ENCODE measurements at places on chromosomes 3 and 15.

DNA sequence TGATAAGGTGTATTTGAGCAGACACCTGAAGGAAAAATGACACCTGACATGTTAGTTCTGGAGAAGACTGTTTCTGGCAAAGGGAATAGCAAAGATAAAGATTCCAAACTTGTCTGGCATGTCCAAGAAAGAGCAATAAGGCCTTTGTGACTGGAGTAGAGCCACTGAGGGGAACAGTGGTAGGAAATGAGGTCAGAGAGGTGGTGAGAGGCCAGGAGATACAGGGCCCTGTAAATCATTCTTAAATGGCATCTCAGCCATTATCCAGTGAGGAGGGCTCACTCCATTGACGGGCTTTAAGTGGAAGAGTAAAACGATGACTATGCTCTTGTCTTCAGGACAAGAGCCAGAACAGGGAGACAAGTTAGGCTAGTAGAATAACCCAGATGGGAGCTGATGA, 4.5 kb downstream of the SLC49A4 start:
- no peak for DNase-seq

GRCh38 chr3:194779729-194780224, 94.1 kb downstream of the FAM43A start:
- DNase-seq: no peak

DNA sequence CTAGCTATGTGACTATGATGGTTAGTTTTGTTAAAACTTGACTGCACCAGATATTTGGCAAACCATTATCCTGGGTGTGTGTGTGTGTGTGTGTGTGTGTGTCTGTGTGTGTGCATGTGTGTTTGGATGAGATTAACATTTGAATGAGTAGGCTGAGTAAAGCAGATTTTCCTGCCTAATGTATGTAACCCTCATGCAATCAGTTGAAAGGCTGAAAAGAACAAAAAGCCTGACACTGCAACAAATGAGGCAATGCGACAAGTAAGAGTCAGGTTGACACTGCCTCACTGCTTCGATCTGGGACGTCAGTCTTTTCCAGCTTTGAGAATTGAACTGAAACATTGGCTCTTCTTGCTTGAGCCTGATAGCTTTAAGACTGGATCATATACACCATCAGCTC, 643.0 kb downstream of the NAALADL2 start:
- no peak for DNase-seq

- no peak for DNase-seq
Measured at GRCh38 chr15:78716651-78717050, 75.6 kb upstream of the CHRNB4 start.

DNA sequence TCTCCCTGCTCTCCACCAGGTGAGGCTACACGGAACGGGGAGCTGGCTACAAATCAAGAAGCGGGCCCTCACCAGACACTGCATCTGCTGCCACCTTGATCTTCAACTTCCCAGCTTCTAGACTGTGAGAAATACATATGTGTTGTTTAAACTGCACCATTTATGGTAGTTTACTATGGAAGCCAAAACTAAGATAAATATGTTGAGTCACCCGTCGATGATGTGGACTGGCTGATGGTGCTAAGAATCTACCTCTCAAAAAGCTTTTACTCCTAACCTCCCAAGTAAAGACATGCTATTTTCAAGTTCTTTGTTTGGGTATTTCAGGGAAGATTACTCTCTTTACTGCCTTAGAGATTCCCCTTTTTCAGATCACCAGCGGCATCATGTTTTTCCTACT, 110.9 kb downstream of the VGLL3 start:
- no peak for DNase-seq
